Omental fat pad (tissue), 4 donors: ENCODE measurements at places on chromosomes 3 and 15. TPM values are rescaled to one million over a fixed set of nuclear protein-coding genes. Genes with fewer than 3 reads are reported as not detected.

GADL1 gene
- not detected for total RNA-seq

- DNase-seq: no peak
These were observed 223.5 kb upstream of the RBMS3 start for GRCh38 chr3:29057326-29057725.

DNA sequence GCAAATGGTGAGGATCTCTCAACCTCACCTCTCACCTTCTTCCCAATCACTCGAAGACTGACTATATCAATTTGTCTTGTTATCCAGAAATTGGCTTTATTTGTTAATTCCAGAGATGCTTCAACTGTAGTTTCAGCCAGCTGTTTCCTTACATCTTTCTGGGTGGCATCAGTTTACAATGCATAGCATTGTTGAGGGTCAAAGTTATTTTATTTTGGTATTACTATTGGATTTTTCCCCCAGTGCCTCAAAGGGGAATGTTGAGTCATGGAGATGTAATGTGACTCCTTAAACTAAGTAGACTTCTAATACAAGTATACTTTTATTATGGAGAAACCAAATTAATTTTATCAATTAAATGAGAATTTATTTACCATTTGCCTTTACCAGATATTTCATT is 351.6 kb downstream of the TIGIT start:
- no peak for DNase-seq

DNA sequence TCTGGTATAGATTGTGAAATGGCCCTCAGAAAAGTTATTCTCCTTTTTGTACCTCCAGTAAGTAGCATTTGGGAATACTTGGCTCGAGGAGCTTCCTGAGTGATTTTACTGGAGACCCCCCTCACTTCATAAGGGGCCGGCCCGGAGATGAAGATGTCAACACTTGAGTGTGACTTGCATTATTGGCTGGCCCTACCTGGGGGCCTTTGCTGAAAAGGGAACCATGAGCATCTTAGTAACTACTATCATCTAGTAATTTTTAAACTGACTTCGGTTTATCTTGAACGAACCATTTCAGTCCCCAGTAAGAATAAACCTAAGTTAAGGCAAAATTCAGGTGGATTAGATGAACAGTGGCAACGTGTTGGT is 1.3 kb downstream of the FAIM start:
- no peak for DNase-seq

DNA sequence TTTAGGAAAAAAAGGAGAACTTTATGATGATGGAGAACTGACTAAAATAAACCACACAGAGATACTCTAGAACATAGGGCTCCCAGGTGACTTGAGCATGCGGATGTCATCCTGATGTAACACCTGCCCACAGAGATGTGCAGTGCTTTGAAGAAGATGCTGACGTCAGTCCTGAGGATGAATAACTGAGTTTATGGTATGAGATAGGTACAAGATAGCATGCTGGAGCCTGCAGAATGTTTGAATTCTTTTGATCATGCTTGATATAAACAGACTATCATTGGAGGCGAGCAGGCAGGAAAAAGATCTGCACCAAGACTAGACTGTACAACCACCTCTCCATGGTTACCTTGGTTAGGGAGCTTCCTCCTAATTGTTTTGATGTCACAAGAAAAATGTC is 12.4 kb downstream of the CCR4 start:
- DNase-seq: no peak
